ENCODE measurements at places on chromosomes 1 and 21.
A peak's percentile ranks its signal among the peaks of the same experiment; 100 is the strongest.

DNA sequence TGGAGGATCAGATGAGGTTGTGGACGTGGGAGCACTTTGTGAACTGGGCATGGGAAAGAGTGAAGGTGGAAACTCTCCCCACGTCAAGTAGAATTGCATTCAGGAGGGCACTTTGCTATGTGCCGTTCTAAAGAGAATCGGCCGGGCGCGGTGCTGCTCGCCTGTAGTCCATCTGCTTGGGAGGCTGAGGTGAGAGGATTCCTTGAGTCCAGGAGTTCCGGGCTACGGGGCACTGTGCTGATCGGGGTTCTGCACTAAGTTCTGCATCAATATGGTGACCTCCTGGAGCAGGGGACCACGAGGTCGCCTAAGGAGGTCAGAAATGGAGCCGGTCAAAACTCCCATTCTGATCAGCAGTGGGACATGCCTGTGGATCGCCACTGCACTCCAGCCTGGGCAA lies 141.9 kb downstream of the PEX14 start:
- no peaks in the 10 kb centered on the region for H3K36me3 ChIP-seq
- H3K4me3 ChIP-seq = no peak overlapping the region
- no peak for DNase-seq
- H3K27ac ChIP-seq = no peak overlapping the region

- H3K4me3 ChIP-seq = no peak overlapping the region
- no peak for DNase-seq
- no peaks in the 10 kb centered on the region for H3K4me1 ChIP-seq
- no peaks in the 10 kb centered on the region for H3K36me3 ChIP-seq
These were observed 107.7 kb downstream of the ITSN1 start for GRCh38 chr21:33750017-33750416.

DNA sequence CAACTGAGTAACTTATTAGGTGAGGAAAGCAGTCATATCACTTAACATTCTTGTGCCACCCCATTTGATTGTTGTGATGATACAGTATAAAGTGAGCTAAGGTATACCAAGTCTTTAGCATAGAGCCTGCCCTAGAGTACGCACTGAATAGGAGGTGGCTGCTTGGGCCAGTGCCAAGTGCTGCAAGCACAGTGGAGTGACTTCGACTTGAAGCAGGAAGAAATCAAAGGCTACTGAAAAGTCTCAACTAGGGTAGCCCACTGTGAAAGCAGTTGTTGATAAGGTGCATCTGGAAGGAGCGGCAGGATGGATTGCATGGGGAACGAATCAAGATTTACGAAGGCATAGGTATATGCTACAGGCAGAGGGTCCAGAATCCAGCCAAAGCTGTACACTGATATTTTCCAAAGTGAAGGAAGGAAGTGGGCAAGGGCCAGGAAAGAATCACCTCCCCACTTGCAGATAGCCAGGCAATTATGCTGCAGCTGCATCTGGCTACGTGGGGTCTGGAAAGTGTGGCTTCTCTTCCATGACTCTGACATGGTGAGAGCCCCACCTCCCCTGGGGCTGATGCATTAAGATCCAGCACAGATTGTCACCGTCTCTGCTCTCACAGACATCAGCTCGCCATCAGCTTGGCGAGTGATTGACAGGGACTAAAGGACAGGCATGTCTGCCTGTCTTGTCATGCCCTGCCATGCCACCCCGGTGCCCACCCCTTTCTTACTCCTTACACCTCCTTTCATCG lies 287.0 kb upstream of the PLXNA2 start:
- no peaks in the 10 kb centered on the region for H3K36me3 ChIP-seq
- H3K4me1 ChIP-seq = no peaks in the 10 kb centered on the region
- H3K27ac ChIP-seq = no peak overlapping the region
- H3K4me3 ChIP-seq = no peak overlapping the region

GRCh38 chr1:225849925-225850324 lies 32.3 kb downstream of the TMEM63A start:
- DNase-seq = peak; percentile 84
- H3K27ac ChIP-seq = no peak overlapping the region
- H3K4me3 ChIP-seq = no peak overlapping the region
- no peaks in the 10 kb centered on the region for H3K4me1 ChIP-seq
- no peaks in the 10 kb centered on the region for H3K36me3 ChIP-seq
- no peaks in the 10 kb centered on the region for H3K27me3 ChIP-seq

DNA sequence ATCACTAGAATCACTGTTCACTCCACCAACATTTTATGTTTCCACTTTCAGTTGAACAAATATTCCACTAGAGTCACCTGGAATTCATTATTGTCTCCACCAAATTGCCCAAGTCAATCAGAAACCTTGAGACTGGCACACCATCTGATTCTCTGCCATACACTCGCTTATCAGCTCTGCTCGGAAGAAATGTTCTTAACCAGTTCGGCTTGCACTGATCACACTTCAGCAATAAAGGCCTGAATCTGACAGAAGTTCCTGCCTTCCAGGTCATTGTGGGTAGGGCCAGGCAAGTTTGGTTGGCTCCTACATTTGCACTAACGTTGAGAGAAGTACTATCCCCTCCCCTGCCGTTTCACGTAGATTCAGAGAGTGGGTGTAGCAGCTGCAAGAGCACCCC lies 10.0 kb downstream of the TPM3 start:
- no peak for DNase-seq
- peaks cover 8% of the 10 kb centered on the region for H3K4me1 ChIP-seq
- no peaks in the 10 kb centered on the region for H3K27me3 ChIP-seq
- H3K4me3 ChIP-seq = peak overlapping the region; percentile 66

DNA sequence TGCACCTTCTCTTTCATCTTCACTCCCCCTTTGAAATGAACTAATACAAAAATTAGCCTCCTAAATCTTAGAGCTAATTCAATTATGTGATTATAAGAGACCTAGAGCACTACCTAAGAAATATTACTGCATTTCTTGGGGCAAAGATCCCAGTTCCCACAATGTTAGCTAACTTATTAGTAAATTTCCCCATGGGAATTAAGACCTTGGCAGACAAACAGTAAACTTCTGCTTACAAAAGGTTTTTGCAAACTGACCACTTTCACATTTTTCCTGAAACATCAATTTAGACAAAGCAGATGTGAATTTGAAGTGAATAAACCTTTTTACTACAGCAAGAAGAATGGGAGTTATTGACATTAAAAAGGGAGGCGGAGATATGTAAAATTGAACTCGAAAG lies 34.6 kb upstream of the LHX8 start:
- H3K27ac ChIP-seq = no peak overlapping the region
- no peaks in the 10 kb centered on the region for H3K36me3 ChIP-seq
- no peaks in the 10 kb centered on the region for H3K27me3 ChIP-seq
- DNase-seq = no peak
